ENCODE measurements at places on chromosomes 4 and X.

DNA sequence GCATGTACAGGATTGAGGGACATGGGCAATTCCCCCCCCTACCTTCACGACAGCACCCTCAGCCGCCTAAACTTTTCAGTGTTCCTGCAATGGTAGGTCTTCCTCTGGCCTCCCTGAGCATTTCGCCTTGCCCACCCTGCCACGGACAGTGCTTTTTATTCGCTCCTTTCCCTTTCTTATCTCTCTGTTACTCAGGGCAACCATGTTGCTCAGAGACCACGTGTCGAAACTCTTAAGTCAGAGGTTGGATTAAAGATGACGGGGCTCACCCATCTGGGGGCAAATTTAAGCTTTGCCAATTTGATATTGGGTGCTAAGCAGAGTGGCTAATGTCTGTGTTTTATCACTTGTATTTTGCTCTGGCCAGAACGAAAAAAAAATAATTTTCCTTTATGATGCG, 20.4 kb downstream of the TENM3 start:
- no peak for DNase-seq

- DNase-seq, result peak; percentile 98
These were observed 162.3 kb upstream of the MAMLD1 start for GRCh38 chrX:150200820-150201287.

DNA sequence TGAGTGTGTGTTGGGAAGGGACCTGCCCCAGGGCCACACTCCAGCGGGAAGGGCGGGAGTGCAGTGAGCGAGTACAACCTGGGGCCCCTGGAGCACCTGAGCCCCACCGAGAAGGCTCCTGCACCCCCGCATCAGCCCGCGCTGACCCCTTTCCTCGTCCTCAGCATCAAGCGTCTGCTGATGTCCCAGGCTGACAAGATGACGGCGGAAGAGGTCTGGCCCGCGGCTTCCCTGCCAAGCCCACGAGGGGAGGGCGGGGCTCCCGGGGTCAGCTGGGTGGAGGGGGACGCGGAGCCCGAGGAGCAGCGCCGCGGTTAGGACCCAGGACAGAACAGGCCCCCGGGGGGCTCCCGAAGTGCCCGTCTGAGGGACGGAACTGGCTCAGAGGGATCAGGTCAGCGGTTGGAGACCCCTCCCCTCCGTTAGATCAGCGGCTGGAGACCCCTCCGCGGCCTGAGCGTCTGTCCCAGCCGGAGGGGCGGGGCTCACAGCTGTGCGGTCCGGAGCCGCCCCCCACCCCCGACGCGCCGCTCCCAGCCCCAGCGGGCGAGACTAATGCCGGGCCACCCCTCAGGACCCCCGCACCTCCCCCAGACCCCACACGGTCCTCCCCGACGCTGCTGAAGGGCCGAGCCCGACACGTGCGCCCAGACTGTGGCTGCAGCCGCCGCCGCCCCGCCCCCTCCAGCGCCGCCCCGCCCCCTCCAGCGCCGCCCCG, 6.7 kb downstream of the MYL5 start:
- DNase-seq, result peak; percentile 35

- no peak for DNase-seq
These were observed 628.8 kb downstream of the SPRY1 start for GRCh38 chr4:124025428-124025827.

DNA sequence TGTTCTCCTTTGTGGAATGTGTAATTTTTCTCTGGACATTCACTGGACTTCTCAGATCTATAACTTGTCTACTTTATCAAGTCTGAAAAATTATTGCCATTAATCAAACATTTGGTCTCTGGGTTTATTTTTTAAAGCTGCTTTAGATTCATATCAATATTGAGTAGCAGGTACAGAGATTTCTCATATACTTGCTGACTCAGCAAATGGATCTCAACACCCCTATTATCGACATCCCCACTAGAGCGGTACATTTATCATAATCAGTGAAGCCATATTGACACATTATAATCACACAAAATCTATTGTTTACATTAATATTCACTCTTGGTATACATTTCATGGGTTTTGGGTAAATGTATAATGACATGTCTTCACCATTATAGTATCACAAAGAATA, 268.7 kb downstream of the SPOCK3 start:
- DNase-seq, result no peak

DNA sequence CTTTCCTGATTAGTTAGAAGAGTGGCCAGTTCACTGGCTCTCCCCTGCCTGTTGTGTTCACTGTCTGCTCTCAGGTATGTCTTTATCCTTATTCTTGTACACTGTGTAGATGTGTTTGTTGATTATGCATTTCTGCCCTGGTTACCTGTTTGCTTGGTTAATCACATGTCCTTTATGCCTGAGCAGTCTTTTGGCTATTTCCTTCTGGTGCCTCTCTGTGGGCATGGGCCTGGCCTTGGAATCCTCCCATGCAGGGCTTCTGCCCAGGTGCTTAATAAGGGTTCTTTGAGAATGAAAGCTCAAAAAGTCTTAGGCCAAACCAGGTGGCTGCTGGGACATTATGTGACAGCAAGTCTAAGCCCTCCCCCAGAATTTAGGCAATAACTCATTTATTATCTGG, 26.5 kb downstream of the OTUD6A start:
- no peak for DNase-seq

DNA sequence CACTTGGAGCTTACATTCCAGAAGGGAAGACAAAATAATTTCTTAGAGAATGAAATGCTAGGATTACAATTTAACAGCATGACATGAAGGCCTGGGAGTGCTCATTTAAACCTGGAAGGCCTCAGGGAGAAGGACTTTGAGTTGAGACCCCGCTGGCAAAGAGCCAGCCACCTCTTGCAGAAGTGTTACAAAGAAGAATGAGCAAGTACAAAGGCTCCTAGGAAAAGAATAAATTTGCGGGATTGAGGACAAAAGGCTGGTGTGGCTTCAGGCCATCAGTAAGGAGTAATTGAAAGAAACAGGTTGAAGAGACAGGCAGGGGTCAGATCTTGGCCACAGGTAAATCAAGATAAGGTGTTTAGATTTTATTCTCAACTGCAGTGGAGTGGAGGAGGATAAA, 3.1 kb upstream of the ELOVL6 start:
- no peak for DNase-seq

- DNase-seq, result peak; percentile 63
These were observed 335.4 kb downstream of the BCOR start for GRCh38 chrX:39762266-39762841.

- no peak for DNase-seq
These were observed 879.3 kb upstream of the SLIT2 start for GRCh38 chr4:19372390-19372789.

DNA sequence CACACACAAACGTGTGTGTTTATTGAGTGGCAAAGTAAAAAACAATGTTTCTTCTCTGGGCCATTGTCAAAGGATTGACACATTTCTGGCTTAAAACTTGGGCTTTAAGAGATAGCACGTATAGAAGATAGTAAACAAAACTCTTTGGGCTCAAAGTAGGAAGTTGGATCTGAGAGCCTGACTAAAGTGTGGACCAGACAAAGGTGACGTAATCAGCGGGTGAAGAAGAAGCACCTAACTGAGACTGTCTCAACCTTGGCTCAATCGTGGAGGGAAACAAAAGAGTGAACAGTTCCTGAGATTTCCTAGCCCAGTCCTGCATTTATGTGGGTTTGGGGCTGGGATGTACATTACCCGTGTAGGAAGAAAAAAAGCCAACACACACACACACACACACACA, 13.7 kb downstream of the PFKFB1 start:
- no peak for DNase-seq
